ENCODE measurements at places on chromosomes 6 and 20. TPM values are rescaled to one million over a fixed set of nuclear protein-coding genes. Genes with fewer than 3 reads are reported as not detected.

The ZDHHC14 gene
- 8.8 TPM for total RNA-seq

The RIMS4 gene
- total RNA-seq: 1.2 TPM

The VARS1 gene
- total RNA-seq: 35.3 TPM

The HLA-DOA gene
- 4.7 TPM for total RNA-seq

The C20orf202 gene
- 0.59 TPM for total RNA-seq

The FABP7 gene
- not detected for total RNA-seq

The EEF1A2 gene
- 1.3 TPM for total RNA-seq

The SSTR4 gene
- total RNA-seq: not detected

The RIMS1 gene
- 0.43 TPM for total RNA-seq

The NXT1 gene
- 10.0 TPM for total RNA-seq

The CUL7 gene
- 15.3 TPM for total RNA-seq

The DEFB132 gene
- not detected for total RNA-seq

The ERVFRD-1 gene
- total RNA-seq: 0.09 TPM

The FAM209B gene
- not detected for total RNA-seq

The ASIP gene
- total RNA-seq: not detected

The OR2H2 gene
- total RNA-seq: not detected

The SLC32A1 gene
- total RNA-seq: 0.09 TPM

The BANF2 gene
- total RNA-seq: not detected

The CRISP2 gene
- total RNA-seq: not detected

The TTLL9 gene
- not detected for total RNA-seq
